T follicular helper cell (primary cell): ENCODE measurements at places on chromosomes 7 and 10.

GRCh38 chr10:78397786-78398185 is 364.1 kb downstream of the RPS24 start:
- DNase-seq = no peak

DNA sequence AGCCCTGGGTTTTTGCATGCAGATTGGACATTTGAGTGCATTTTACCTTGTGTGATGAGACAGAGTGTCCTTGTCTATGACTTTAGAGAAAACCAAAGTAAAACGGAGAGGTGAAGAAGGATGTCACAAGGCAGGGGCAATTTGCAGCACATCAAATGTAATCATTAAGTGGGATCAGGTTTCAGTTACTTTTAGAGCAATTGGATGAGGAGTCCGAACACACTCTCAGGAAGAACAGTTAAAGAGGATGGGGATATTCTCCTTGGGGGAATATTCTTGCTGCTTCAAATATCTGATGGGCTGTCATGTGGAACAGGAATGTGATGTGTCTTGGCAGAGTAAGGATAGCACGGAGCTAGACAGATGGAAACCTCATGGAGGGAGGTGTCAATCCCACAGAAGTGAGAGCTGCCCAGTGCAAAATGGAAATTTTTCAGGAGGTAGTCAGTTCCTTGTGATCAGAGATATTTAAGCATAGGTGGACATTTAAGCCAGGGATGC is 757 bp downstream of the RAB19 start:
- no peak for DNase-seq

GRCh38 chr10:60295028-60295937 is 94.4 kb downstream of the ANK3 start:
- no peak for DNase-seq

DNA sequence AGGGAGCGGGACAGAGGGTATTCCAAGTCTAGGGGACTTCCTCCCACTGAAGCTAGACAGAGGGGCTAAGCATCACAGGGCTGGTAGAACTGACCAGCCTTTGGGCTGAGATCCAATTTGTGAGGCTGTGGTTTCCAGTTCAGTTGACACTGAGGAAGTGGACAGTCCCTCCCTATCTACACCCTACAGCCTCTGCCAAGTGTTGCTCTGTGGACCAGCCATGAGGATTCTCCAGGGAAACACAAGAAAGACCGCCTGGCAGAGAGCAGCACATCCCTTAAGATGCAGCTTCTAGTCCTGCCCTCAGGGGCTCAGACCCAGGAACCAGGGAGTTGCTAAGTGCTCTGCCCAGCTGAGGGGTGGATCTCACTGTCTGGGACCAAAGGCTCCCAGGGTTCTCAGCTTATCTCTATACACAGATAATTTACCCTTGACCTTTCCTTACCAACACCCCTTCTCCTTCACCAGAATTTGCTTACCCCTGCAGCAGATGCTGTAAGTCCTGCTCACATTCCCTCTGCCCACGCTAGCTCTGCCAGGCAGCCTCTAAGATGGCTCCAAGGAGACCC is 252.0 kb downstream of the SKIDA1 start:
- no peak for DNase-seq

DNA sequence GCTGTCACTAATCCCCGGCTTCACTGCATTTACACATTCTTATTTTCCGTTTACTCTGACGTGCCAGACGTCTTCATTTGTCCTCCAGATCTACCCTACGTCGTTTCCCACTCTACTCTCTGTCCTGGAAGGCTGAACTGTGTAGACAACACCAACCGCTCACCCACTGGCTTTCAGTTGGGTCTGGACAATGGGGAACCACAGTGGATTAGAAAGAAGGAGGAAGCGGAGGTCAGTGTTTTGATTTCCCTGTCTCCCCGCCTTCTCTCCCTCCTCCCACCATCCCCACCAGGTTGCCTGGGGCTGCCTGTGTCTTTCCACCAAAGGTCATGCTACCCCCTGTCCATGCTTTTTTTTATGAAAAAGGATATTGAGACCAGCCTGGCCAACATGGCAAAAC is 14.0 kb upstream of the CTBP2 start:
- no peak for DNase-seq

GRCh38 chr7:147607157-147607800 is 983.3 kb upstream of the C7orf33 start:
- no peak for DNase-seq

GRCh38 chr10:95560278-95561176 is 644 bp downstream of the SORBS1 start:
- peak; percentile 24 for DNase-seq

GRCh38 chr10:11250304-11250703 is 232.6 kb downstream of the CELF2 start:
- DNase-seq = no peak

DNA sequence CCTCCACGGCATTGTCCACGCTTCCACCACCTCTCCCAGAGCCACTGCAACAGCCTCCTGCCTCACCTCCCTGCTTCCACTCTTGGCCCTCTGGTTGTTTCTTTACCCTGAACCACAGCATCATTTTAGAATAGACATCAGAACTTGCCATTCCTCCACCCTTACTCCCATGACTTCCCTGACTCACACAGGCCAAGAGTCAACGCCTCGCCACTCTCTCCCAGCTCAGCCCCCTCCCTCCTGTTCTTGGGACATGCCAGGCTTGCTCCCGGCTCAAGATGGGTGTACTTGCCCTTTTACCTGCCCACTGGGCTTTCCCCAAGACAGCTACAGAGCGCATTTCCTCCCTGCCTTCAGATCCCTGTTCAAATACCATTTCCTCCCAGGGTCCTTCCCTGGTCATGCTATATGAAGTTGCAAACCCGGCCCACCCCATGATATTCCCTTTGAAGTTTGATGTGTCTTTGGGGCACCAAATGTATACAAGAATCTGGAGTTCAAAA is 429.1 kb downstream of the RPS24 start:
- DNase-seq = no peak

GRCh38 chr7:5671046-5671445 is 110.4 kb downstream of the RNF216 start:
- DNase-seq = no peak

- no peak for DNase-seq
These were observed 57.0 kb downstream of the MCMBP start for GRCh38 chr10:119815671-119816070.

- no peak for DNase-seq
These were observed 55.8 kb downstream of the LRMDA start for GRCh38 chr10:75487087-75487754.

DNA sequence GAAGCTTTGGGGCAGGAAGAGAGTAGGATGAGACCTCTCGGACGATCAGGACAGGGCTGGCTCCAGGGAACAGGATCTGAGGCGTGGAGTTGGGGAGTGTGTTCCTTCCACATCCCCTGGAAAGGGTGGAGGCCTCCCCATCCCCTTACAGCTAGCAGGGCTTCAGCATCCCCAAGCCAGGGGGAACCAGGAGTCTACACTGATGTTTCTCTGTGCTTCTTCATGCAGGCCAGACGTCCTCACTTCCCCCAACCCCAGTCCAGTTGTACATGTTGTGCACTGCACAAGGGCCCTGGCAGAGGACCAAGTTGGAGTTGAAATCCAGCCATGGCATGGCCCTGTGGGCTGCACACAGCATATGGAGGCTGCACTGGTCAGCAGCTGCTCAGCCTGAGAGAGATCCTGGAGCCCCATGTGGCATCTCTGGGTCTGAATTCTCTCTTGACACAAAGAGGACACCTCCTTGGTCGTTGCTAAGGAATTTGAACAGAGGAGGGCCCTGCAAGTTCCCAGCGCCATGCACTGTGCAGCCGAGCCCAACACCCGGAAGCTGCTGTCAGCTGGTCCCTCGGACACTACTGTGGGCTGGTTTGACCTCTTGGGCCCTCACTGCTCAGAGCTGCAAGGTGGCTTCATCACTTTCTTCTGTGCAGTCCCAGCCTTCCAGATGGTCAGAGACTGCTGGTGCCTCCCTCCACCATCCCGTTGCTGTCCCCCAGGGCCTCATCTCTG is 181.1 kb downstream of the DNAJB6 start:
- DNase-seq = no peak

DNA sequence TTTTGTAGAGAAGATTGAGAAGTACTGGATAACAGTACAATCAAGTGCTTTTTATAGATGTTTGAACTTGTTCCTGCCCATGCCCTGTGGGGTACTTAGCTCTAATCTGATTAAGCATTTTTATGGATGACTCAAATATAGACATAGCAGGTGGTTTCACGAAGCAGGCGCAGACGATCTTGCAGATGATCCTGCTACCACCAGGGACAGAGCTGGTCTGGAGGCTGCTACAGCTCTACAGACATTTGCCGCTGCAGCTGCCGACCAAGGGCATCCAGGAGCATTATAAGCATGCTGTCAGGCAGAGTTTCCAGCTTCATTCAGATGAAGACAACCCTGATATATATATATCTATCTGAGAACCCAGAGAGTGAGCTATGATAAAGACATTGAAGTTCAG is 650.4 kb downstream of the NXPH1 start:
- DNase-seq = no peak

DNA sequence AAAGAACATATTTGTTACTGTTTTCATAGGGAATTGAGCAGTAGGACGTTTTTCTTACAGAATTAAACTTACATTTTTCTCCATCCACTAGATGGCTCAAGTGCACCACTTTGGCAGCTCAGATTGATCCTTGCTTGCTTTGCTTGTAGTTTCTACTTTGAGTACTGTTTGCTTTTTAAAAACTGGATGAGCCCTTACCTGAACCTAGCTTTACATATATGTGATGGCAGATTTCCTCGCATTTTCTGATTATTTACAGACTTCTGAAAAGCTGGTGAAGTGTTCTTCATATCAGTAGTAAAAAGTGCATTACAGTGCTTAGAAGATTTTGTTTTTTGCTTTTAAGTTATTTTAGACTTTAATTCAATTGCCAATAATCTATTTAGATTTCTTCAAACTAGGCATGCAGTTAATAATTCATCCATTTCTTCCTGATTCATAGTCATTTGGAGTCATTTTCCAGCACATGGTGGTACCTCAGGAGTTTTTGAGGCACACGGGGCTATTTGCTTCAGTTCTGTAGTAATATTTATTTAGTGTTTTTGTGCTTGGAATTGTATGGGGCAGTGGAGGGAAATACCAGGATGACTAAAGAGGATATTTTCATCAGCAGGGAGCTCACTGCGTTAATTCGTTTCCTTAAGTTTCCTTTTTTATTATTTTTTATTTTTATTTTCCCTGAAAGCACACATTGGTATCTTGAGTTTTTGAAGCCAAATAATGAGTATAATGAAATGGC is 57.3 kb downstream of the MAPK8 start:
- no peak for DNase-seq

GRCh38 chr7:155444746-155445145 is 13.2 kb upstream of the EN2 start:
- DNase-seq = no peak

DNA sequence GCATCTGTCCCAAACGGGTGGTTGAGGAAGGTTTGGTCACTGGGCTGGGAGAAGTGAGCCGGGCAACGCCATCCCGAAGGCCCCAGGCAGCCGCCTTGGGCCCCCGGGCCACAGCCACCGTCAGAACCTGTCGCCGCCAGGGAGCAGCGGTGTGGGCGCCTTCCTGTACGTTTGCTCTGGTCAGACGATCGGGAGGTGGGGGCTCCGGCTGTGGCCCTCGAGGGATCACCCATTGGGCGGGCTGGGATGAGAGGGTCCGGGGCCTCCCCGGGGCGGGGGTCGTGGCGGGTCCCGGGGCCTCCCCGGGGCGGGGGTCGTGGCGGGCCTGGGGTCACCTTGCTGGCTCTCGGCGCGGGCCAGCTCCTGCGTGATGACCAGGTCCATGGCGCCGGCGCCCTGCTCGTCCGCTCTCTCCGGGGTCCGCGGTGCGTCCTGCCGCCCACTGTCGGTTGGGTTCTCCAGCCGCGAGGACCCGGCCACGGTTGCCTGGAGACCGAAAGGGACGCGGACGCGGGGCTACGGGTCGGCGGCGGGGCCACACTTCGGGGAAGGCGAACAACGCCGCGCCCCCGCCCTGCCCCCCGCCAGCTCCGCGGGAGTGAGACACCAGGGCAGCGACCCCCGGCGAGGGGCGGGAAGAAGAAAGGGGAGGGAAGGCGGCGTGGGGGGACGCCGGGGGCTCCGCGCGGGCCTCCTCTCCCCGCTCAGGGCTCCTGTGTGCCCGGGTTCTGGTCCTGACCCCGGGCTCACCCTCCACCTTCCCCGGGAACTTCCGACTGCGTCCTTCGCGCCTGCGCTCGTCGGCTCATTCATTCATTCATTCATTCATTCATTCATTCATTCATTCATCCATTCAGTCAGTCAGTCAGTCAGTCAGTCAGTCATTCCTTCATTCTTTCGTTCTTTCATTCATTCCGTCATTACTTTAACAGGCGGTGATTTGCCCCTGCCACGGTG is at the start of gene CFAP46:
TSS of gene CFAP46 (minus strand) at position 470 of the 957 bp plus-strand sequence. CDS start at position 384, 86 bp downstream.
- DNase-seq = no peak

GRCh38 chr10:121422096-121422495 is 176.1 kb downstream of the FGFR2 start:
- no peak for DNase-seq

DNA sequence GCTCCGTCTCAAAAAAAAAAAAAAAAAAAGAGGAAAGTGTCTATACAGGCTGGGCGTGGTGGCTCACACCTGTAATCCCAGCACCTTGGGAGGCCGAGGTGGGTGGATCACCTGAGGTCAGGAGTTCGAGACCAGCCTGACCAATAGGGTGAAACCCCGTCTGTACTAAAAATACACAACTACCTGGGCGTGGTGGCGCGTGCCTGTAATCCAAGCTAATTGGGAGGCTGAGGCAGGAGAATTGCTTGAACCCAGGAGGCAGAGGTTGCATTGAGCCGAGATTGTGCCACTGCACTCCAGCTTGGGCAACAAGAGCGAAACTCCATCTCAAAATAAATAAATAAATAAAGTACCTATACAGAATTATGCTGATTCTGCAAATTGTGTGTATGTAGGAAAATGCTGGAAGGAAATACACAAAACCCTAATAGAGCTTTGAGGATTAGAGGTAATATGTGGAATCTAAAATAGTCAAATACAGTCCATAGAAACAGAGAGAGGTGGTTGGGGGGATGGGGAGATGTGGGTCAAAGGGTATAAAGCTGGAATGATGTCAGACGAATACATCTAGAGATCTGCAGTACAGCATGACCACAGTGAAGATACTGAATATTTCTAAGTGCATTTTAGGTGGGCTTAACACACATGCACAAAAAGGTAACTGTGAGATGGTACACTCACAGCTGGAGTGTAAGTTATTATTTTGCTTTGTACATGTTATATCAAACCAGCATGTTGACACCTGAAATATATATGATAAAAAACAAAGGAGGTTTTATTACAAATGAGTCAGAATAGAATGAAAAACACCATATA is 174.5 kb upstream of the KLF14 start:
- no peak for DNase-seq
